ENCODE measurements at places on chromosomes 12 and 14. TPM values are rescaled to one million over a fixed set of nuclear protein-coding genes. Genes with fewer than 3 reads are reported as not detected.

ALDH1L2 gene
- total RNA-seq, result 78.3 TPM

TMBIM6 gene
- total RNA-seq, result 339 TPM

OR4M1 gene
- not detected for total RNA-seq

FAM222A gene
- 0.72 TPM for total RNA-seq

COPZ1 gene
- total RNA-seq, result 137 TPM

ADCY4 gene
- 1.8 TPM for total RNA-seq

CPNE6 gene
- total RNA-seq, result not detected

KERA gene
- total RNA-seq, result not detected
